ENCODE measurements at places on chromosomes 11 and 22.
A peak's percentile ranks its signal among the peaks of the same experiment; 100 is the strongest.

DNA sequence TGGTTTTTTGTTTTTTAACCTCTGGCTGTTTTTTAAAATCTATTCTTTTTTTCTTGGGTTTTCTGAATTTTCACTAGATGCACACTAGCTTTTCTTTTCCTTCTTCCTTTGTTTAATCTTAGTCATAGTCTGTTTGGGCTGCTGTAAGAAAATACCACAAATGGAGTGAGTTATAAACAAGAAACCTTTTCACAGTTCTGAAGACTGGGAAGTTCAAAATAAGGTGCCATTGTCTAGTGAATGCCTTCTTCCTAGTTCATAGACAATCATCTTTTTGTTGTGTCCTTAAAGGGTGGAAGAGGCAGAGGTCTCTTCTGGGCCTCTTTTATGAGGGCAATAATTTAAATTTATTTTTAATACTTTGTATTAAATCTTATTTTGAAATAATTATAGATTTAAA is 532.9 kb upstream of the ANO5 start:
- peak; percentile 25 for DNase-seq

GRCh38 chr11:57490456-57491248 is 24.9 kb downstream of the SLC43A1 start:
- no peak for DNase-seq

DNA sequence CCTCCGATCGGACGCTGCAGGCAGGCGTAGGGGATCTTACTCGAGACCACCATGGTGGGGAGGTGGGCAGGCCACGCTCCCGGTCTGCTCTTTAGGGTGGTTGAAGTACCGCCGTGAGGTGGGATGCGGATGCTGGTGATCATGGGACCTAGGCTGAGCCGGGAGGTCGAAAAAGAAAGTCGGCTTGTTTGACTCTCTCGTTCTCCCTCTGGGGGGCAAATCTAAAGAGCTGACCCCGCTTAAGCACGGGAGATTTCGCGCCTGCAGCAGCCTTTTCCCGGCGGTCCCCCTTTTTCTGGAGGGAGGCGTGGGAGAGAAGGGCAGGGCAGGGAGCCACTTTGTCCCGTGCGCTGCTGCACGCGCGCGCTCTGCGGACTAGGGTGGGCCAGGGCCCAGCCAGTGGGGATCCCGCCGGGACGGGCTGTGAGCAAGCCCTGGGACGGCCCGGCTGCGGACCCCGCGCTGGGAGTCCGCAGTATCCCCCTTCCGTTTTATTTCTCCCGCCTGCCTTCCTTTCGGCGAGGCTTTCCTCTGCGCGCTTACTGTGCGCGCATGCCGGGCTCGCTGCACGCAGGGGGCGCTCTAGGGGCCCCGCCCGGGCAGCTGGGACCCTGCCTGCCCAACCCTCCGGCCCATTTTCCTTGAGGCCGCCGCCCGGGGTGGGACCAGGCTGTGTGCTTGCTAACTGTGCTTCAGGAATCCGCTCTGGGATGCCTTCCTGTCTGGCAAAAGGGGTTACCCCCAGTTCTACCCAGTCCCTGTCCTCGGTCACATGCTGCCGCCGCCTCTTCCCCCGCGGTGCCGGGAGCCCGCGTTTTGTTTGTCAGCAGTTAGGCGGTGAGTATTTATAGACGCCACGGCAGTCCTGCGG is 81.0 kb downstream of the PRR5L start:
- peak; percentile 39 for DNase-seq

DNA sequence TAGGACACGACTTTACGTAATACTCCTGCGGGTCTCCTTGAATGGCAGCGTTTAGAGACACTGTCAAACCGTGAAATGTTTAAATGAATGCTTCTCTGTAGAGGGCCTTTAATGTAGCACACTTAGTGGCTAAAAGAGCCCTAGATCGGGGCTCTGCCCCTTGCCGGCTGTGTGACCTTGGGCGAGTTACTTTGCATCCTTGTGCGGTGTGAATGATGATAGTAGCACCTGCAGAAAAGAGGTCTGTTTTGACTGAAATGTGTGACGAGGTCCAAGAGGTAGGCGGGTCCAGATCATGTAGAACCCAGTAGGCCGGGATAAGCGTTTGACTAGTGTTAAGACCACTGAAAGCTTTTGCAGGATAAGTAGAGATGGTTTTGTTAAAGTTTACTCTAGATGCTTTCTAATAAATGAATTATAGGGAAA is 866 bp downstream of the MED17 start:
- DNase-seq = no peak

DNA sequence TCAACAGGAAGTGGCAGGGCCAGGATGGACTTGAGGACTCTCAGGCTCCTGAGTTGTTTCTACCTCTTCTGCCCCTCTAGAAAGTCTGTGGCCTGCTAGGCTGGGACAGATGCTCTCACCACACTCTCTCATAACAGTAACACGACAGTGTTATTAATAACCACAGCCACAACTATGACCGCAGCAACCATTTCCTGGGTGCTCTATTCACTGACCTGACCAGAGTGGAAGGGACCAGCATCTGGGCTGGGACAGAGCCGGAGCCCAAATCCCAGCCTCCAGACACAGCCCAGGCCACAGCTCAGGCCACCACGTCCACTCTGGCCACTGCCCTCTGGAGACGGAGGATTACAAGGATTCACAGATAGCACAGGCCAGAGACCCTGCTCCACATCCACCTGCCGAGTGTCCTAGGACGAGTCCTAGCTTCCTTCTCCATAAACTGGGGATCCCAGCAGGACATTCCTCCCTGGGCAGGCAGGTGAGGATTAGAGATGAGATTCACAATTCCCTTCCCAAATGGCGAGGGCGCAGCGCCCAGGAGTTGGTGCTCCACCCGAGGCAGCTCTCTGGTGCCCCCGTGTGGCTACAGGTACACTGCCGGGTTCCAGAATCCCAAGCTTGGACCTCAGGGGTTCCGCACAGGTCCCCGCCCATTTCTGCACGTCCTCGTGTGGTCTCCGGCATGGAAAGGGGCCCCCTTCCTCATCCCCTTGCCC is 7.1 kb downstream of the PNPLA5 start:
- DNase-seq = no peak
